ENCODE measurements at places on chromosomes 3 and 15.

DNA sequence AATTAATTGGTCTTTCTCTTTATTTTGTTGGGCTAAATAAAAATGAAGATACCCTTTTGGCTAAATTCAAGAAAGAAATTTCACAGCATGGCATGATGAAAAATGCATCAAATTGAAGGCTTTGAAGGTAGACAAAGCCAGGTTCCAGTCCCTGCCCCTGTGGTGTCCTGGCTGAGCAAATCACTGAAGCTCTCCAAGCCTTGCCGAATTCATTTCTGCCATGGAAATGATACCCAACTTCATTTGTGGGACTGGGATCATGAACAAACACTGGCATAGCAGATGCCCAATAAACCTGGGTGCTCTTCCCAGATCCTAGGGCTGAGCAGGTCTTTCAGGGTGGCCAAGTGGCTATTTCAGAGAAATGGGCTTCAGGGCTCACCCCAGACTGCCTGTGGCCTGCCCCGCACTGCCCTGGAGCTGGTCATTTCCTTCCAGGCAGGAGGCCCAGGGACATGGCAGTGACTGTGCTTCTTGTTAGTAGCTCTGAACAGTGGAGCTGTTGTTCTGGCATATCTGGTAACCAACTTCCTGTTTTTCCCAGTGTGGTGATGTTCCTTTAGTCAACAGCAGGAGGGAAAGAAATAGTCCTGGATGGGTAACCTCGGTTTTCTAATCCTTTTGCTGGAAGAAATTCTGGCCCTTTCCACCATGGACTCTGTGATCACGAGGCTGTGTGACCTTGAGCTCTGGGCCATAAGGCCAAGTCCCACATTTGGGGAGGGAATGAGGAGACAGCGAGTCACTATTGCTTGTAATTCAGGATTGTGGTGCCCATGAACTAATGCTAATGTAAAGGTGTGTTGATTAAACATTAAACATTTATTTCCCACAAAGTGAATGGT, 47.6 kb downstream of the CTDSPL start:
- DNase-seq: no peak

DNA sequence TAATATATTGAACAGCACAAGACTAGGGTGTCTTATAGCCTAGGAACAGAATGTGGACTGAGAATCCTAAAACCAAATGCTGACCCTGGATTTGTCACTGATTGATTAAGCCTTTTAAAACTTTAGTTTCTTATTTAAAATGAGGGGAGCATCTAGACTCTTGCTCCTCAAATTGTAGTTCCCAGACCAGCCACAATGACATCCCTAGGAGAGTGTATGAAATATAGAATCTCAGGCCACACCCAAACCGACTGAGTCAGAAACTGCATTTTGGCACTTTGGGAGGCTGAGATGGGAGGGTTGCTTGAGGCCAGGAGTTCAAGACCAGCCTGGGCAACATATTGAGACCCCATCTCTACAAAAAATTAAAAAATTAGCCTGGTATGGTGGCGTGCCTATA, 287.8 kb upstream of the UMPS start:
- DNase-seq: no peak

- DNase-seq: no peak
These were observed 26.0 kb downstream of the MUC20 start for GRCh38 chr3:195746751-195747150.

- no peak for DNase-seq
These were observed 47.3 kb downstream of the TMCO5A start for GRCh38 chr15:37981775-37982174.

DNA sequence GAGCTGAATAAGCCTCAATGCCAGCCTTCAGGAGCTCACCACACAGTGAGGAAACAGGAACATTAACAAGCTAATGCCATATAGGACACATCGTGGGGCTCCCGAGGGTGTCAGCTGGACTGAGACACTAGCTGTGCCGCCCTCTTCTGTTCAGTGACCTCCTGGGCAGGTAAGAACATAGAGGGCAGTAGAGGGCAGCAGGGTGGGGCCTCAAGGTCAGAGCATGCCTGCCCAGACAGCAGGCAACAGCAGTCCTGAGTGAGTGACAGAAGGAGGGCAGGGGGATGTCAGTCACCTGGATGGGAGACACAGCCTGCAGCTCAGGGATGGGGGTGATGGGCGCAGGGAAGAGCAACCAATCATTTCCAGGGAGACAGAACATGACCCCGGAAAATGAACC, 15.5 kb downstream of the NTRK3 start:
- no peak for DNase-seq

- no peak for DNase-seq
These were observed 112.9 kb downstream of the CORO2B start for GRCh38 chr15:68691705-68692104.

- DNase-seq: no peak
These were observed 31.8 kb downstream of the IQGAP1 start for GRCh38 chr15:90419738-90420406.

- DNase-seq: no peak
These were observed 216.2 kb upstream of the CHRNA7 start for GRCh38 chr15:31814082-31814481.

- no peak for DNase-seq
These were observed 127.2 kb downstream of the EPHA3 start for GRCh38 chr3:89234620-89235019.

GRCh38 chr3:17412950-17413530, 329.4 kb downstream of the TBC1D5 start:
- no peak for DNase-seq

GRCh38 chr3:31377045-31377642, 155.6 kb upstream of the STT3B start:
- DNase-seq: no peak

- no peak for DNase-seq
These were observed 166.2 kb upstream of the TBC1D5 start for GRCh38 chr3:17908399-17909191.

- DNase-seq: no peak
These were observed 98.3 kb upstream of the ABI3BP start for GRCh38 chr3:101091489-101091888.

GRCh38 chr3:64318668-64319271, 93.5 kb upstream of the PRICKLE2 start:
- DNase-seq: no peak

DNA sequence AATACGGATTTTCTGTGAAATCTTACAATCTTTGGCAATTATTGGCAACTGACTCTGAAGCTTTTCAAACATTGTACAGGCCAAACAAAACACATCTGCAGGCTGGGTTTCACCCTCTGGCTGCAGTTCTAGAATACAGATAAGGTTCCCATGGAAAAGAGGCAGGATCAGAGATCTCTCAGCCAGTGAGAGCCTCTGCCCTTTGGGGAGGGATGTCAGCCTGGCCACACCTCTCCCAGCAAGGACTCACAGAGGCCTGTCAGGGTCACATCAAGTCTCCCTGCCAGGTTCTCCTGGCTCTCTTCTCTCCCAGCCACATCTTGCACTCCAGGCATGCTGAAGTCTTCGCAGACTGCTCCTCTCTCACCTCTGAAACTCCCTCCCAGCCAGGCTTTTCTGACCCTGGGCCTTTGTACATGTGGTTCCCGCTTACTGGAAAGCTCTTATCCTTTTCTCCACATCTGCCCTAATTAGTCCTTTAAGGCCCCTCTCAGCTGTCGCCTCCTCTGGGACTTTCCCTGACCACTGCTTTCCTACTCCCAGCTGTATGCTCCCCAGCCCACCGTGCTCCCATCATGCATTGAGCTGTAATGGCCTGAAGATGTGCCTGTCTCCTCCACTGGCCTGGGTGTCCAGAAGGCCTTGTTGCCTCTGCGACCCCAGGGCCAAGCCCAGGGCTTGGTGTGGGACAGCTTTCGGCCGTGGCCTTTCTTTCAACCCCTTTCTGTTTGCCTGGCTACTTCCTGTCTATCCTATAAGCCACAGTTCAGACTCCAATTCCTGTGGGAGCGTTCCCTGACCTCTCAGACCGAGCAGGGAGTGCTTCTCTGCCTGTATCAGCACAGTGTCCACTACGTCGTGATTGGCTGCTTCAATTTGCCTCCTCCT, 4.3 kb downstream of the RBP1 start:
- no peak for DNase-seq

GRCh38 chr15:27844018-27844666, 255.0 kb downstream of the OCA2 start:
- DNase-seq: no peak

DNA sequence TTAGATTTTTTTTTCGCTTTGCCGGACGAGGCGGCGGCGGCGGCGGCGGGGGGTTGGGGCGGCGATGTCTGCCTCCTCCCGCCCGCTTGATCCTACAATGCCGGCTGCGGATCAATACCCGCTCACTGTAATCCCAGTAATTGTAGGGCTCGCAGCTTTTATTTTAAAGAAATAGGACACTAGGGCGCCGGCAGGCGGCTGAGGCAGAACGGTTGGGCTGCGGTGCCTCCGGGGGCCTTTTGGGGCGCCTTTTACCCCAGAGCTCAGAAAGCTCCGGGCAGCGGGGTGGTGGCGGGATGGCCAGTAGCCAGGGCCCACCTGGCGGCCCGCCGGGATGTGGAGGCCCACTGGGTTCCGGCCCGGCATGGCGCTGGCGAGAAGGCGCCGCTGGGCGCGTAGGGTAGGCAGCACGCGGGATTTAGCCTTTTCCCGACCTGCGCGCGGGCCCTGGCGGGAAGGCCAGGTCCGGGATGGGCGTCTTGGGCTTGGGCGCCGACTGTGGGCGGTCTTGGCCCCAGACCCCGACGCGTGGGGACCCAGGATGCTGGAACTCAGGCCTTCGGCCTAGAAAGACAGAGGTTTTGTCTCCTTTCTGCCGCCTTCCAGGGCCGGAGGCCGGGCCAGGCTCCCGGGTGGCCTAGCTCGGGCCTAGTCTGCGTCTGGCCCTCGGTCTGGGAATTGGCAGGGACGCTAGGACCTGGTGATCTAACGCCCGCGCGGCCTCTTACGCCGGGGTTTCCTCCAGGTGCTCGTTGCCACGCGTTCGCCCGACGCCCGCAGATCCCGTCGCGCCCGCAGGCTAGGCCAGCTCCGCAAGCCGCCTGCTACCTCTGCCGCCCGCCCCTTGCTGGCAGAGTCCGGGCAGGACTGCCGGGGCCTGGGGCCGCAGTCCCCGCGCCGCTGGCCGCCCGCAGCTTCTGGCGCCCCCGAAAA, 15.5 kb upstream of the ONECUT1 start:
- DNase-seq: no peak

DNA sequence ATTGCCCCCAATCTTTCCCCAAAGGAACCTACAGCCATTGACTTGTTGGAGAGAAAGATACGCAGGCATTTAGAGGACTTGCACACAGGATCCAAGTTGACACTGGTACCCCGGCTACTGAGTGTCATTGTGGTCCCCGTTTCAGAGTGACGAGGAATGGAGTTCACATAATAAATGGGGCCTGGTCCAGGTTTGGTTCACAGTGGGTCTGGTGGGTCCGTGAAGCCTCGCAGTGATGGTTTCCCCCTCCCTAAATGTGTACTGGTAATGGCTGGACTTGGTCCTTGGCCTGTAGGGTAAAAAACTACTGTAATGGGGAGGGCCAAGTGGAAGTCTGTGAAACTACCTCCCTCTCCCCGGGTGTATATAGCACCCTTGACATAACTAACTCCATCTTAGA, 232.1 kb upstream of the LYSMD4 start:
- no peak for DNase-seq

DNA sequence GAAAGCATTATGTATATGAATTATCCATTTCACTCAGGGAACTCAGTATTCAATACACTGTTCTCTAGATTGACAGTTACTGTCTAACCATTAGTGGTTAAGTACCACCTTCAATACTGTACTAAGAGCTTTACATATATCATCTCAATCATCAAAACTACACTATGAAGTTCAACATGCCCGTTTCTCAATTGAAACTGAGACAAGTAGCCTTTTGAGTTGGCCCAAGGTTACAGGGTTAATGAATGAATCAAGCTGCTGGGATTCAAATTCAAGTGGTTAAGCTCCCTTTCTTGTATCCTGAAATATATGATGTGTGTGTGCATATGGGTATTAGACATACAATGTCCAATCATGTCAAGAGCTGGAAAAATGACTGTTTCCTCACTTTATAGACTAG, 5.8 kb downstream of the TASOR start:
- DNase-seq: no peak

- no peak for DNase-seq
These were observed 35.0 kb upstream of the NEDD4 start for GRCh38 chr15:56028430-56028829.

- DNase-seq: no peak
These were observed 28.7 kb downstream of the ATRIP start for GRCh38 chr3:48475188-48475587.

GRCh38 chr3:6249679-6250078, 611.2 kb upstream of the GRM7 start:
- DNase-seq: no peak

- no peak for DNase-seq
These were observed 36.9 kb upstream of the SPRED1 start for GRCh38 chr15:38215707-38216106.

- no peak for DNase-seq
These were observed 23.6 kb upstream of the C3orf22 start for GRCh38 chr3:126582311-126582710.

DNA sequence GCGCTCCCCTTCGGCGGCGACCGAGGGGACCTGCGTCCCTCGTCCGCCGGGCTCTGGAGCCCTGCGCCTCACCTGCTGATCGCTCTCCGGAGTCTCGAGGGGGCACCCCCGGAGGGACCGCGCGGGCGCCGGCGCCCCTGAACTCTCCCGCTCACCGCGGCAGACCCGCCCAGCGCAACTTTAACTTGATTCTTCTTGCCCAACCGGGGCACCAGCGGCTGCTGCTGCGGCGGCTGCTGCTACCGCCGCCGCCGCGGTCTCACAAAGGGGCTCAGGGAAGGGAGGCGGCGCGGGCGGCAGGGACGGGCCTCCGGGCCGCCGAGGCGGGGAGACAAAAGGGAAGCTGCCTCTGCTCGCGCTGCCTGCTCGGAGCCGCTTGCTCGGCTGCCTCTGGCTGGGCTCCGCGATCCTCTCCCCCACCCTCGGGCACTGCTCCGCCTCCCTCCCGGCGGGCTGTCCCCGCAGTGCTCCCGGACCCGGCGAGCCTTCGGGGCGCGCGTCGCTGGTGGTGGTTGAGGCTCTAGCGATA, at the start of gene PPM1L:
Gene PPM1L, plus strand, starts transcription at position 456 of the 529 bp plus-strand sequence.
- peak; percentile 20 for DNase-seq

GRCh38 chr3:172875039-172875438, 124.5 kb downstream of the ECT2 start:
- DNase-seq: no peak
